Neural crest cell (in vitro differentiated cells): ENCODE measurements at places on chromosomes 7 and 10. TPM values are rescaled to one million over a fixed set of nuclear protein-coding genes. Genes with fewer than 3 reads are reported as not detected.

GRCh38 chr7:125256446-125256845, 326.8 kb upstream of the POT1 start:
- no peaks in the 10 kb centered on the region for H3K27me3 ChIP-seq
- no peak for DNase-seq
- H3K4me1 ChIP-seq, result peaks cover 21% of the 10 kb centered on the region
- no peak overlapping the region for H3K27ac ChIP-seq

DNA sequence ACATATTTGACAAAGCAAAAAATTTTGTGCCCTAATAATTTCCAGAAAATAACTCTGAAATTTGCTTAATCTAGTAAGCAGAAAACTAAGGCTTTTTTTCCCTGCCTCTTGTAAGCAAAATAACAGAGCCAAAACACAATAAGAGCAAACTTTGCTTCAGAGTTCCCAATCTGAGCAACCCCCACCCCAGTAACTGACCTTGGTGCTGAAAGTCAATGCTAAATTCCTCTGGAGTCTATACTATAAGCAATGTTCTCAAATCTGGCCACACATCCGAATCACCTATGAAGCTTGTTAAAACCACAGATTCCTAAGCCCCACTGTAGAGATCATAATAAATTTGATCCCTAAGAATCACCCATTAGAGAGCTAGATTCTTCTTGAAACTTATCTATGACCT, 150.5 kb downstream of the ELAPOR2 start:
- DNase-seq, result no peak
- H3K4me3 ChIP-seq, result no peak overlapping the region
- H3K36me3 ChIP-seq, result peaks cover 3% of the 10 kb centered on the region
- H3K4me1 ChIP-seq, result no peaks in the 10 kb centered on the region

DNA sequence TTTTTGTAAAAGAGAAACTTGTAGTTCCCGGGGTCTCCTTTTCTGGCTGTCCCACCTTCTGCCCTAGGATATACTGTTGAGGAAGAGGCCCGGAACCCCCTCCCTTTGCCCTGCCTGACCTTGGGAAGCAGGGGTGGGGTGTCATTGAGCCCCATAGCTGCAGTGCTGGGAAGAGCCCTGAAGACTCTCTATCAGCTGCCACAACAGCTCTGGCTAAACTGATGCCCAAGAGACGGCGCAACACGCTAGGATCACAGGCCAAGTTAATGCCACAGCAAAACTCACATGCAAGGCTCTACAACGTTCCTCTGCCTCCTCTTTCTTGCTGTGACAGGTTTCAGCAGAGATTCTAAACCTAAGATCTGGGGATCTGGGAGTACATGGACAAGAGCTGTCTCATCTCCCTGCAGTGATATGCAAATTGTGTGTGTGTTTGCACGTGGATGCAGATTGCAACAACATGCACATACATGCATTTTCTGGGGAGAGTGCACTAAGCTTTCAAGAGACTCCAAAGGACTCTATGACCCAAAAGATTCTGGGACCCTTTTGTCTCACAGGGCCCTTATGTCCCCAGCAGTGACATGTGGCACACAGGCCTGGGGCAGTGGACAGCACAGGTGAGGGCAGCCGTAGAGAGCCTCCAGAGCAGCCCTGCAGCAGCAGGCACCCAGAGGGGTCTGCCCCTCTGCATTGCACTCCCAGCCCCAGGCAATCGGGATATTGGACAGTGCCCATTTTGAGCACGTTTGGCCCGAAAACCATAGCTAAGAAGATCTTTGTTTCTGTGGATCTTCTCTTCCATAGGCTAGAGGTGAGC, 2.5 kb downstream of the RASSF4 start:
- no peaks in the 10 kb centered on the region for H3K36me3 ChIP-seq
- H3K4me3 ChIP-seq, result peak overlapping the region; percentile 73
- no peaks in the 10 kb centered on the region for H3K27me3 ChIP-seq
- H3K4me1 ChIP-seq, result peaks cover 87% of the 10 kb centered on the region

The DLX5 gene
- 0.34 and 0.70 TPM in 2 replicates for total RNA-seq

The MAT1A gene
- 0.11 TPM in 1 of 2 replicates, not detected in the other for total RNA-seq
